ENCODE measurements at places on chromosomes 5 and 9.

DNA sequence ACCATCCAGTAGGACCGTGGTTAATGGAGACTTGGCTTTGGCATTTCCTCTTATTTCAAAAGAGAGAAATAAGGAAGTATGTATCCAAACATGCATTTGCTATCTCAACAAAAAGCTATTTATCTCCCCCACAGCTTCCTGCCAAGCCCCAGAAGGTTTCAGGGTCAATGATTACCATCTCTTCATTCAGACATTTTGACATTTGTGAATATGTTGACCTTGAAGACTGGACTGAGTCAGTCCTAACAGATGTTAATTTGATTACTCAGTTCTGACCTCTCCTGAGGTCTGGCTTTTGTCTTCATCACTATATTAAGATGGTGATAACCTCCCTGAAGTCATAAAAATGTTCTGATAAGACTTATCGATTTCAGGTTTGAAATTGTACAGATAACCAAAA, 479.4 kb downstream of the AGTPBP1 start:
- no peak for ATAC-seq

- ATAC-seq = no peak
Measured at GRCh38 chr5:150285114-150285513, 4.5 kb downstream of the CAMK2A start.

GRCh38 chr5:123085638-123086286, 3.3 kb upstream of the PRDM6 start:
- no peak for ATAC-seq

- no peak for ATAC-seq
Measured at GRCh38 chr5:52134013-52134650, 653.6 kb upstream of the ITGA1 start.

Data from activated CD4-positive, CD25-positive, alpha-beta regulatory T cell treated with anti-CD3 and anti-CD28 coated beads, Interleukin-2, amount 50 U/mL, for 24 hours (primary cell).